Right cardiac atrium (tissue), 5 donors: ENCODE measurements at places on chromosomes 5 and 9.

DNA sequence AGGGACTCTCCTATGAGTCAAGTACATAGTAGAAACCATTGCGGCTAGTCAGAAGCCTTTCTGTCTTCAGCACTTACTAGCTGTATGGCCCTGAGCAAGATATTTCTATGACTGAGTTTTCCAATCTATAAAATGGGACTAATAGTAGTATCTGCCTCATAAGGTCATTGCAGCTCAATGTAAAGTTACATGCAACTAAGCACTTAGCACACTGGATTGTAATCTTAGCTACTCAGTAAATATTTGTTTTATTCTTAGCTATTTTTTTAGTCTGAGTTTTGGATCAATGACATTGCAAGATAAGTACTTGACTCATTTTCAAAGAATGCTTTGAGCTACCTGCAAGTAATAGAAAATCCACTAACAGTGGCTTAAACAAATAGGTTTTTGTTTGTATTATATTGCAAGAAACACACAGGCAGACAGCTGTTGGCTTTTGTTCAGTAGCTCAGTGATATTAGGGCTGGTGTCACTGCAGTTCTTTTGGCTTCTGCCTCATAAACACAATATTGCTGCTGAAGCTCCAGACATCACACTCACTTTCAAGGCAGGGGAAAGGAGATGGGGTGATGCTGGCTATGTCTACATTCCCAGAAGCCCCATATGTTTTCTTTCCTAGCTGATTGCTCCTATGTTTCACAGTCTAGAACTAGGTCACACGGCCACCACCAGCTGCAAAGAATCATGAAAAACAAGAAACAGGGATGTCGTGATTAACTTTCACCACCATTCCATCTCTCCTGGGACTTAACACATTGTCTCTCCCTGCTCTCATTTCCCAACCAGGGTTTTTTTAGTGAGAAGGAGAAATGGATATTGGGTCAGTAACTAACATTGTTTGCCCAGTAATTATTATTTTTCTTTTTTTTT, 26.9 kb upstream of the FAT2 start:
- no peak for DNase-seq

GRCh38 chr5:30838936-30839496, 354.5 kb upstream of the CDH6 start:
- no peak for DNase-seq

GRCh38 chr5:85990998-85991397, 626.7 kb upstream of the COX7C start:
- DNase-seq = no peak

DNA sequence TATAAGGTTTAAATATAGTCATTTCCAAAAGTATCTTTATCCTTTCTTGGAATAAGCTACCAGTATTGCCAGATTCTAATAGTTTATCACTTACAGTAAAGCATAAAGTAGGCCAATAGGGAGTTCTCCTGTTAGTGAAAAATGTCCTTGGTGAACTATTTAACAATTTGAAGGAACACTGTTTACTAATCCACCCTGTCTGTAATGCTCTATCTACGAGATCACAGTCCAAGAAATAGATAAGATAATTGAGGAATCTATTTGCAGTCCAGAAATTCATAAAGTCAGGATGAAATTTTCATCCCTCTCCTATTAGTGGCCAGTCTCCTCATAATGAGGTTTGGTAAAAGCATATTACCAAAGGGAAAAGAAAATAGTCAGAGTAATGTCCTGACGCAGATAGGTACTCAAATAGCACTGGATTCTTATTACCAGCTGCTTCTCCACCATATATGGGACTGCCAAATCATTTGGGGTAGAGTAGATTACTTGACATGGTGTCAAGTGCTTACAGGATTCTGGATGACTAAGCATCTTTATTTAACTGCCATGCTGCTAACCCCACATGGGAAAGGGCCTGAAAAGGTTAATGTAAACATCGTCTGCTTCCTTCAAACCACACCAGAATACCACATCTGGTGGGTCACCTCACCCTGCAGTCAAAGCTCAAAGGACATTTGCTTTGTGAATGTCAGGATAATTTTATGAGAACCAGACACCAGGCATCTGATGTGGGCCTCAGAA, 808.1 kb downstream of the EFNA5 start:
- DNase-seq = no peak

DNA sequence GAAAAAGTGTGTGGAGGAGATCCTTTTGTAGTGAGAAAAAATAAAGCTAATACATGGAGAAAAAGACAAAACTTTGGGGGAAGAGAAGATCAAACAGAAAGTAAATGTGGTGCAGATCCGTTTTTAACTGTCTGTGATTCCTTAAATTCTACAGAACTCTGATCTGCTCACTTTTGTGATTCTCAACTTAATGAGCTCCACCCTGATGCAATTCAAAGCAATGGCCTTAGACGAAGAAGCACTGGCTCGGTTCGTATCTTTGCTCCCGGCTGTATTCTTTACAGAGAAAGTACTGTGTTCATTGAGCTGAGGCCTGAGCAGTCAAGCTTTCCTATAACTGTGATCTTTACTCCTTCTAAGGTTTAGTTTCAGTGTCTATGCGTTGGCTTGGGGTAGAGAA, 453.4 kb downstream of the DMAC1 start:
- DNase-seq = no peak

DNA sequence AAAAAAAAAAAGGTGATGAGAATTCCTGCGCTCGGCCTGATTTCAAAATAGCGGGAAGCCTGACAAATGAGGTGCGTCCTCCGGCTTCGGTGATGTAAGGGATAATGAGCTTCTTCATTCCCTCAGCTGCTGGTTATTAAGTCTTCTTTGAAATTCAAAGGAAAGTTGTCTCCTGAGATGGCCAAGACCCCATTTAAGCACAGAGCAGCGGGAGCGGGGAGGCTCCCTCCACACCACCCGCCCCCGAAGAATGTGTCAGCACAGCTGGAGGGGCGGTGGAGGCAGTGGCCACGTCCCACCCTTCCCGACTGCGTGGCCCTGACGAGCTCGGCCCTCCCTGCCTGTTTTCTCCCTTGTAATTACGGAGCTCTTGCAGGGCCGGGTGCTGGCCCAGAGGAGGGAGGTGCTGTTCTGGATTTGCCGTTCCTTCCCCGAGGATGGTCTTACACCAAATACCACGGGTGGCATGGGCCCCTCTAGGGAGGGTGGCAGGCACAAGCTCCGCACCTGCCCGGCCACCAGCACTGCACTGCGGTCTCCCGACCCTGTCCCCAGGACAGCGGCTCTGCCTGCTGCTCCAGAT, 31.0 kb downstream of the SLC9A3 start:
- no peak for DNase-seq

DNA sequence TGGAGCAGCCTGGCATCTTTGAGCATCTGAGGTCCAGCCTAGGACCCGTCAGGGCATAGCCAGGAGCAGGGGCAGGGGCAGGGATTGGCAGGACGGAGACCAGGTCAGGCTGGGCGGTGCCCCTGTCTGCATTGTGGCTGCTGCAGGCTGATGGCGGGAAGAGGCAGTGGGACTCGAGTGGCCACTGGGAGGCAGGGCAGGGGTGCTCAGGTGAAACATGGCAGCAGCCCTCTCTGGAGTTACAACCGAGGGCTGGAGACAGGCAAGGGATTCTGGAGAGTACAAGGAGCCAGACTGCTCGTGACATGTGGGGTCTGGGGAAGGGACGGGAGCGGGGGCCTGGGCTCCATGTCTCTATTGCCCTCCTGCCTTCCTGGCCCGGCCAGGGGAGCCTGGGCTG, 97.4 kb upstream of the RAPGEF1 start:
- no peak for DNase-seq

DNA sequence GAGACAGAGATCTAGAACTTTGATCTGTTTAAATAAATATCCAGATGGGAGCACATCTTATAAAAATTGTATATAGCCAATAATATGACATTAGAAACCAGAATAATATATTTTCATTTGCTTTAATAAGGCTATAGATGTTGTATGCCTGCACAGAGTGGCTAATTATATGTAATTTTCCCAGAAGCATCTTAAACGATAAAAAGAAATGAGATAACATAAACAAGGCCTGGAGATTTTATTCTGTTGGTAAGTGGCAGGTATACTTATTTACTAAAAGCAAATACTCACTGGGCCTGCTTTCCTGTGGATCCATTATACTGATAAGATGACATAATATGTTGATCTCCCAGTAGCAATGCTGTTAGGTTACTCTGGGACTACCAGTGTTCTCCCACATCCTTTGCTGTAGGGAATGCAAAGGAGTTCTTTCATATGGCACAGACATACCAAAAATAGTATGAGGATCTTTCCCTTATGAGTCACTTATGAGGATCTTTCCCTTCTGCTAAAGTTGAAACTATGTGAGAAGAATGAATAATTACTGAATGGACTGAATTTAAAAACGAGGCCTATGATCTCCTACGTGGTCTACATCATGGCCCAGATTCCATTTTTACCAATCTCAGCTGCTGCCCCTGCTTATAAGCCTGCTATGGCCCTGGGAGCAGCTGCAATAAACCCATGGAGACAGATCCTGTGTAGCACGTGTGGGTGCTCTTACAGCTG, 112.1 kb downstream of the NUDT12 start:
- no peak for DNase-seq

DNA sequence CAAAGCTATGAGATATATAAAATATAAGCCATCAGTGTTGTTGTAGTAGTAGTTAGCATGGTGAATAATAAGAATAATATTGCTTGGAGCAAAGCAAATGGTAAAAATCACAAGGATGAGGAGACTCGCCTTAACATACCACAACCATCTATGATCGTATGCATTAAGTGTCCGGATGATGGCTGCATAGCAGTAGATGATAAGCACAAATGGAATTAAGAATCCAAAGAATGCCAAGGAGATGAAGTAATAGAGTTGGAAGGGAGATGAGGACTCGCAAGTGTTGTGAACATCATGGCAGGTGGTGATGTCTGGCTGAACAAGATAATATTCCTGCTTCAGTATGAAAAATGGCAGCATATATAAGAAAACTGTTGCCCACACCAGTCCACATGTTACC, 5.5 kb downstream of the F2RL2 start:
- no peak for DNase-seq

- no peak for DNase-seq
These were observed 25.9 kb upstream of the TESK1 start for GRCh38 chr9:35579130-35579529.

DNA sequence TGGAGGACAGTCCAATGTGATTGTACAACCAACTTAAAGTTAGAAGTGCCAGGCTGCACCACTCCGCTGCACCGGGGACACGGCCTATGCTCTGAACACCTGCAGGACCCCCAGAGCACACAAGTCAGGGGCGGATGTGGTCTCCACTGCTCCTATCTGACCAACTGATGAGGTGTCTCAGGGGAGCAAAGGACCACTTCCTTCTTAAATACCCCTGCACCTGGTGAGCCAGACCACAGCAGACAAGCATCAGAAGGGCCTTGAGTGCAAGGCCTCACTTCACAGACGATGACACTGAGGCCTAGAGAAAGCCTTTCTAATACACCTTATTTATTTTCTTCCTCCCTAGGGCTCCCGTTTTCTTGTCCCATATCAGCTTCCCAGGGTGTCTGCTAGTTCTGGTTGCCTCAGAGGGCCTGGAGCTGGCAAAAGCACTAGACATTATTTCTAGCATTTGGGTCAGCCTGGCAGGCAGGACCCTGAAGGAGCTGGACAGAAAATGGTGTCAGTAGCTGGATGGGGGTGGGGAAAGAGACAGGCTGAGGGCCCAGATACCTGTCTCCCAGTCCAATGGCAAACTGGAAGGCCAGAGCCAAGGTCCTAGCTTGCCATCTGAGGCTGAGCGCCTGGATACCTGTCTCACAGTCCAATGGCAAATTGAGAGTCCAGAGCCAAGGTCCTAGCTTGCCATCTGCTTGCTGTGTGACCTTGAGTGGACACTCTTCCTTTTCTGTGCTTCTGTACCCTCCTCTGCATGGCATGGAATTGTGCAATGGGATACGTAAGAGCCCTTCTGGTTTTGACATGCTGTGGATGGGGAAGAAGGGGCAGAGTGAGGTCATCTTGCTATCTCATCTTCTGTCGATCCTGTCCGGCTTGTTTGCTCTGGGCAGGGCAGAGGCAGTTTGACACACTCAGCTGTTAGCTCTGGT, 9.0 kb downstream of the CCDC69 start:
- no peak for DNase-seq

GRCh38 chr9:73327149-73327548, 175.5 kb downstream of the ANXA1 start:
- DNase-seq = no peak

- no peak for DNase-seq
These were observed 36.3 kb upstream of the EBF1 start for GRCh38 chr5:159135896-159136531.

DNA sequence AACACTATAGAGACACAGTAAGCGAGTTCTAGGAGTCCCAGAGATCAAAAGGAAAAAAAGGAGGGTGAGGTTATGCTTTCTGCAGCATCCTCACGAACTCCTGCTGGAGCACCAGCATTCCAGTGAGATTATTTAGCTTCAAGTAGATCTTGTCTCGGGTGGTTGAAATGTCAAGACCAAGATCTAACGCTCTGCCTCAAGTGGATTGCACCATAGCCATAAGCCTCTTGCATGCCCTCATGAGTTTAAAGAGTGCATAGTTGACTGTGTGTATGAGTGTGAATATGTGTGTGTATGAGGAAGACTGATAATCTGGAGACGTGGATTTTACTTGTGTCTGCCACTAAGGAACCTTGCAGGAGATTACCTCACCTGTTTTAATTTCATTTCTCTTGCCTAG, 335.3 kb upstream of the ADAMTSL1 start:
- no peak for DNase-seq

GRCh38 chr5:127320032-127320965, 29.7 kb downstream of the MEGF10 start:
- no peak for DNase-seq

- no peak for DNase-seq
These were observed 54.7 kb downstream of the ANXA2R start for GRCh38 chr5:42985129-42986037.

DNA sequence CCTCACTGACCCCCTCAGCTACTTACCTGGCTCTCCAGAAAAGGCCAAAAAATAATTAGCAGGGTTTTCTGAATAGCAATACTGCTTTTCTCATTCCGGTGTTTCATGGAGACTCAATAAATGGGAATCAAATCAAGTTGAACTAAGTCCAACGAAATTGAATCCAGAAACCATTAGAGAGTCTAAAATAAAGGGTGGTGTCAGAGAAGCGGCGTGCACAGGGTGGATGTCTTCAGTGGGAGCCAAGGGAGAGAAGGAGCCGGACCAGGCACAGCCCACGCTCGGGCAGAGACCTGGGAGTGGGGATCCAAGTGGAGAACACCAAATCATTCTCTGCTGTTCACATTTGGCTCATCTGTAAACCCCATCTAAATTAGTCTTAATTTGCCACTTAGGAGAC, 40.2 kb upstream of the WWC1 start:
- DNase-seq = no peak

DNA sequence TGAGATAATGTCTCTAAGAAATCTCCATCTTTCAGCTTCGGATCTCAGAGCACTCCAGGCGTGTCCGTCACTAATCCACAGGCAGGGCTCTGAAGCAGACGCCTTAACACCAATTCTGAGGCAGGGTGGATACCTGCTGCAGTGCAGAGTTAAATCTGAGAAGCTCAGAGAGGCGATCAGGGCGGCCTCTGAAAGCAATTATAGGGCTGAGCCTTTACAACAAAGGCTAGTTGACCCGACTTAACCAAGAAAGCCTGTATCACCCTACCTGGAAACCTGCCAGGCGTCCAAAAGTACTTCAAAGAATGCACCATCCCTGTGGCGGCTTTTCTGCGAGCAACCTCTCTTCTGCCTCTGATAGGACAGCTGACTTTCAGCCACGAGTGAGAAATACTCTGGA, 134.8 kb upstream of the MSX2 start:
- no peak for DNase-seq

GRCh38 chr5:150284311-150284710, 5.3 kb downstream of the CAMK2A start:
- no peak for DNase-seq
